Spinal cord (tissue), 10 donors: ENCODE measurements at places on chromosomes 5 and 9. TPM values are rescaled to one million over a fixed set of nuclear protein-coding genes. Genes with fewer than 3 reads are reported as not detected.

RGMB gene
- 36.9 TPM for total RNA-seq

ARL10 gene
- 27.2 TPM for total RNA-seq

PCDHGC4 gene
- total RNA-seq, result 65.5 TPM

PDLIM4 gene
- 10.6 TPM for total RNA-seq

GRCh38 chr5:174903172-174903732, 178.9 kb downstream of the MSX2 start:
- no peak for DNase-seq
- no peaks in the 10 kb centered on the region for H3K36me3 ChIP-seq
- no peaks in the 10 kb centered on the region for H3K4me1 ChIP-seq
- H3K4me3 ChIP-seq, result no peak overlapping the region
- H3K27me3 ChIP-seq, result no peaks in the 10 kb centered on the region
- no peak overlapping the region for H3K27ac ChIP-seq

- no peaks in the 10 kb centered on the region for H3K27me3 ChIP-seq
- no peak overlapping the region for H3K27ac ChIP-seq
- H3K36me3 ChIP-seq, result no peaks in the 10 kb centered on the region
- no peak for DNase-seq
- H3K4me1 ChIP-seq, result no peaks in the 10 kb centered on the region
- H3K4me3 ChIP-seq, result no peak overlapping the region
These were observed 81.7 kb upstream of the SMC5 start for GRCh38 chr9:70177121-70177520.

GRCh38 chr9:22997923-22998322, 551.3 kb downstream of the DMRTA1 start:
- H3K27ac ChIP-seq, result no peak overlapping the region
- no peaks in the 10 kb centered on the region for H3K27me3 ChIP-seq
- DNase-seq, result no peak
- no peaks in the 10 kb centered on the region for H3K36me3 ChIP-seq
- H3K4me3 ChIP-seq, result no peak overlapping the region

- no peaks in the 10 kb centered on the region for H3K27me3 ChIP-seq
- no peak overlapping the region for H3K27ac ChIP-seq
- DNase-seq, result no peak
- no peak overlapping the region for H3K4me3 ChIP-seq
- H3K4me1 ChIP-seq, result peaks cover 14% of the 10 kb centered on the region
- no peaks in the 10 kb centered on the region for H3K36me3 ChIP-seq
These were observed 64.2 kb upstream of the CPEB4 start for GRCh38 chr5:173823721-173824567.

DNA sequence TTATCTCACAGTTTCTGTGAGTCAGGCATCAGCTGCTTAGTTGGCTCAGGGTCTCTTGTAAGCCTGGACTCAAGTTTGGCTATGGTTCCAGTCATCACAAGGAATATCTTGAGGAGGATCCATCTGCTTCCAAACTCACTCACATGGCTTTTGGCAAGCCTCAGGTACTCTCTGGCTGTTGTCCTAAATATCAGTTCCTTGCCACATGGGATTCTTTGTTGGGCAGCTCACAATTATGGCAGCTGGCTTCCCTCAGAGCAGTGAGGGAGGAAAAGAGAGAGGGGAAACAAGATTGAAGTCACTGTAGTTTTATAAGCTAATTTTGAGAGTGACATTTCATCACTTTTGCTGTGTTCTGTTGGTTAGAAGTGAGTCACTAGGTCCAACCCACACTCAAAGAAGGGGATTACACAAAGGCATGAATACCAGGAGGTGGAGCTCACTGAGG, 144.5 kb downstream of the GCNT1 start:
- no peaks in the 10 kb centered on the region for H3K36me3 ChIP-seq
- DNase-seq, result no peak
- H3K27ac ChIP-seq, result no peak overlapping the region
- no peaks in the 10 kb centered on the region for H3K27me3 ChIP-seq

GRCh38 chr5:139285651-139286392, 7.7 kb upstream of the MATR3 start:
- no peak overlapping the region for H3K27ac ChIP-seq
- no peaks in the 10 kb centered on the region for H3K27me3 ChIP-seq
- no peaks in the 10 kb centered on the region for H3K36me3 ChIP-seq
- H3K4me3 ChIP-seq, result no peak overlapping the region
- peaks cover 4% of the 10 kb centered on the region for H3K4me1 ChIP-seq

DNA sequence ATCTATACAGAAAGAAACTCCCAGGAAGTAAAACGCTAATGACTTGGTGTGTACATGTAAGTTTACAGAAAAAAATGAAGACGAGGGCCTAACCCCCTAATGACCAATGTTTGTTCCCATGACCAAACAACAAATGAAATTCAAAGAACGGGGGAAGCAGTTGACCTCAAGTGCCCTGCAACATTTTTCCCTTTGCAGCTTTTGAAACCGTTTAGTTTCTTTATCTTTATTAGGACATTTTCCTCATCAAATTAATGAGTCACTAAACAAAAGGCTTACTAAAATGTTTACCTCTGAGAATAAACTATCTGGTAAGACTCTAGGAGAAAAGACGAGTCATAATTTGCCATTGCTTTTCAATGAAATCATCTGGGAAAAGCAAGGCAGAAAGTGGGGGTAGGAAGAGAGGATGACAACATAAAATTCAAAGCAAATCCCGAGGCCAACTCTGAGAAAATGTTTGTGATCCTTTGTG, 57.4 kb downstream of the LHFPL2 start:
- peaks cover 7% of the 10 kb centered on the region for H3K4me1 ChIP-seq
- no peak for DNase-seq
- peak overlapping the region; percentile 72 for H3K27ac ChIP-seq
- no peaks in the 10 kb centered on the region for H3K27me3 ChIP-seq

DNA sequence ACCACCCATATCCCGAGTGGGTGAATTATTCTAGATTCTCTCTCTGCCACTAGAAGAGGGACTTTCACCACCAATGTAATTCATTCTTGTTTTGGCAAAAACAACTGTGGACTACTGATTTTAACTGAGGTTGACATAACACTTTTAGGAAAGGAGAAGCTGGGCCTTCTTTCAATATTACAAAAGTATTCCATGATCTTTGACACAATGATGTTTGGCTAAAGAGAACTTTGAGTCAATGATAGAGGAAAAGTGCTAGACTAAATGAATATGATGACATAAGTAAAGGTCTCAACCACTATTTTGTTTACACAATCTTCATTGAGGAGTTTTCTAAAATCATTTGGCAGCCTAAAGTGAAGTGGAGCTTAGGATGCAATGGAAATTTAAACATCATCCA, 336.9 kb upstream of the PDE4D start:
- H3K27me3 ChIP-seq, result no peaks in the 10 kb centered on the region
- no peak overlapping the region for H3K27ac ChIP-seq
- no peaks in the 10 kb centered on the region for H3K4me1 ChIP-seq
- no peaks in the 10 kb centered on the region for H3K36me3 ChIP-seq

GRCh38 chr5:84862132-84862531, 477.5 kb upstream of the EDIL3 start:
- H3K4me1 ChIP-seq, result no peaks in the 10 kb centered on the region
- no peak overlapping the region for H3K27ac ChIP-seq
- no peaks in the 10 kb centered on the region for H3K27me3 ChIP-seq
- no peak for DNase-seq

DNA sequence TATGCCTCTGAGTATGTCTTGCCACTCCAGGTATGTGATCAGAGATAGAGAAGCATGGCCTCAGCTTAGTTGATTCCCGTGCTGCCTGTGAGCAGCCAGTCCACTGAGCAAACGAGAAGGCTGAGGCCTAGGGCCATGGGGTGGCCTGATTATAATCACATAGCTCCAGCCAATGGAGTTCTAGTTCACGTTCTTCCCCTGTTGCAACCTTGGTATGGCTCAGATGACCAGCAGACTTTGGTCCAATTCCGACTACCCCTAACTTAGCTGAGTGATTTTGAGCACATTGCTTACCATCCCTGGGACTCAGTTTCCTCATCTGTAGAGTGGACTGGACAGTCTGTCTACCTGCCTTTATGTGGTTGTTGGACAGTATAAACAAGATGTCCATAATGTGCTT, 68.4 kb downstream of the PPARGC1B start:
- peaks cover 54% of the 10 kb centered on the region for H3K4me1 ChIP-seq
- DNase-seq, result no peak
- H3K36me3 ChIP-seq, result no peaks in the 10 kb centered on the region
- H3K4me3 ChIP-seq, result no peak overlapping the region

DNA sequence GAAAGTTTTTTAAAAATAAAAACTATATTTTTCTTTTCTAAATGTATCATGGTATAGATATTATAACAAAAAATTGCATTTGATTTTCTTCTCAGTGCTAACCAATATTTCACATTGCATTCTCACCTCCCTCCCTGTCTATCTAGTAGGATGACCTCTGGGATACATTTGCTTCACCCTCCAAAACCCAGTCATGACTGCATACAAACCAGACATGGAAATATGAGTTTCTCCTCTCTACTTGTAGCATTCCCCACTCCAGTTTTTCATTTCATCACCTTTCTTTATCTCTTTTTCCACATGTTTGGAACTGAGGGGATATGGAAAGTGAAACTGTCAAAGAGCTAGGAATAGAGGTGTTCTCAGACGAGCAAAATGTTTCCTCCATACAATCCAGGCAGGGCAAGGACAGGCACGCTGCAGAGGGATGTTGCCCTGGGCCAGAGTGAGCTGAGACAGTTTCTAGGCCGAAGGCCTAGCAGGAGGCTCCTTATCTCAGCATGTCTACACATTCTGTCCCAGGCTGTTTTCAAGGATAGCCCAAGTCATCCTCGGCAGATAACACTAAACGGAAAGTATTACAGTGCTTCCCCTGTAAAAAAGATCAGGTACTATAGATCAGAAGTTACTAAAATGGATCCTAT, 46.7 kb downstream of the MEF2C start:
- H3K27ac ChIP-seq, result peak overlapping the region; percentile 11
- H3K27me3 ChIP-seq, result no peaks in the 10 kb centered on the region
- H3K4me3 ChIP-seq, result no peak overlapping the region
- no peak for DNase-seq
- no peaks in the 10 kb centered on the region for H3K4me1 ChIP-seq
